ENCODE measurements at places on chromosomes 7 and 10.
A peak's percentile ranks its signal among the peaks of the same experiment; 100 is the strongest.

DNA sequence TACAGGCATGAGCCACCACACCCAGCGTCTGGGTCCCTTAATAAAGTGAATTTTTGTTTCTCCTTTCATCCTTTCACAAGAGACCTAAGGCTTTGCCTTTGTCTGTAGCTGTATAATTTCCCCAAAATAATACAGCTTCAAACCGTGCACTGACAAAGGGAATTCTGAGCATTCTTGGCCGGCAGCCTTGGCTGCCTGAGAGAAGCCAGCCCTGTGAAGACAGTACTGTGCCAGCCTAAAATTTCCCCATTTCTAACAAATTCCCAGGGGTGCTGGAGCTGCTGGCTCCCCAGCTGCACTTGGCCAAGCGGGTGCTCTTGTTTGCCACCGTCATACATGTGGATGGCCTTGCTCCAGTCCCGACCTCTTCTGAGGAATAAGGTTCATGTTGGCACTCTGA, 106.2 kb downstream of the ZMYND11 start:
- no peak for DNase-seq

GRCh38 chr7:332646-333392, 42.8 kb downstream of the FOXL3 start:
- DNase-seq: peak; percentile 56

DNA sequence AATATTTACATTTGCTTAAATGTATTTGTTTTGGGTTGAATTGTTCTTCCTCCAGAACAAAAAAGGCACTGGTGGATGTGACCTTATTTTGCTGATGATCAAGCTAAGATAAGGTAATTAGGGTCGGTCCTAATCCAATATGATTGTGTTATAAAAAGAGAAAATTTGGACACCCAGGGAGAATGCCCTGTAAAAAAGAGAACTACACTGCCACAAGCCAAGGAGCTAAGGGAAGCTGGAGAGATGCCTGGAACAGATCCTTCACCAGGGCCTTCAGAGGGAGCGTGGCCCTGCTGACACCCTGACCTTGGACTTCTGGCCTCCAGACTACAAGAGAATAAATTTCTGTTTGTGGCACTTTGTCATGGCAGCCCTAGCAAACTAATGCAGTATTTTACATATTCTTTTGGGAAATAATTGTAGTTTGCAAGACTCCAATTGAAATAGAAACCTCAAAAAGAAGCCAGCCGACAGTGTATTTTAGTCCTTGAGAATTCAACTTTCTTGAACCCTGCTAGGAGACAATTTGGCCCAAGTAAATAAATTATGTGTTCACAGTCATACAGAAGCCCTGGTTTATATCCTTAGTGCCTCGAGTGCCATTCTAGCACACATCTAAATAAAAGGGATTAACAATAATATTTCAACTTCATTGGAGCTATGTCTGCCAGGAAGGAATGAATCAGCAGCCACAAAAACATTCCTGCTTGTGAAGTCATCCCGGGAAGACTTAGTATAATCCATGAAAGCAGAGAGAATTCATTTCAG, 164.6 kb downstream of the PKD1L1 start:
- DNase-seq: no peak

DNA sequence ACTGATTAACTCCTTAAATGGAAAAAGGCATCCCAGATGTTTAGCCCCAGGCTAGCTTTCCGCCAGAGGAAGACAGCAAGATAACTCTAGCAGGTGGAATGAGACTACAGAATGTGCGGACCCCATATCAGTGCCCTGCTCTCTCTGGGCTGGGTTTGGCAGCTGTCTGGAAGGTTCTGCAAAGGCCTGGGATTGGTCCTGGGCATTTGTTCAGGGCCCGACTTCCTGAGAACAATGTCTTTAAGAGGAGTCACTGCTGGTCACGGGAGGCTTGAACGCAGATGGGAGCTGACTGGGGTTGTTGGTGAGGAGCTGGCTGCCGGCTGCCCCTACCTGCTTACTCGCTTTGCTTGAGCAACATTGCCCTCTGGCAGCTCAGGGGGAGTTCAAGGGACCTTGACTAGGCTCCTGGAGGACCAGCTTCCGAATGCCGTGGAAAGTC, 130.6 kb upstream of the BTBD16 start:
- DNase-seq: no peak

GRCh38 chr7:133354546-133355324, 101.9 kb downstream of the EXOC4 start:
- DNase-seq: no peak

DNA sequence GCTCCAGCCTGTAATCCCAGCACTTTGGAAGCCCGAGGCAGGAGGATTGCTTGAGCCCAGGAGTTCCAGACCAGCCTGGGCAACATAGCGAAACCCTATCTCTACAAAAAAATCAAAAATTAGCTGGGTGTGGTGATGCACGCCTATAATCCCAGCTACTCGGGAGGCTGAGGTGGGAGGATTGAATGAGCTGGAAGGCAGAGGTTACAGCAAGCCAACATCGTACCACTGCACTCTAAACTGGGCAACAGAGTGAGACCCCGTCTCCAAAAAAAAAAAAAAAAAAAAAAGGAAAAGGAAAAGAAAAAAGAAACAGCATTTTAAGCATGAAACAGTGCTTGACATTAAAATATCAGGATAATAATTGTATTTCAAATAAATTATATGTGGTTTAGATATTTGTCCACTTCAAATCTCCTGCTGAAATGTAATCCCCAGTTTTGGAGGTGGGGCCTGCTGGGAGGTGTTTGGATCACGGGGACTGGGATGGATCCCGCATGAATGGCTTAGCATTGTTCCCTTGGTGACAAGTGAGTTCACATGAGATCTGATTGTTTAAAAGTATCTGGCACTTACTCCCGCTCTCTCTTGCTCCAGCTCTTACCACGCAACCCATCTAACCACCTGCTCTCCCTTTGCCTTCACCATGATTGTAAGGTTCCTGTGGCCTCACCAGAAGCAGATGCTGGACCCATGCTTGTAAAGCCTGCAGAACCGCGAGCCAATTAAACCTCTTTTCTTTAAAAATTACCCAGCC, 103.4 kb downstream of the SRPK2 start:
- DNase-seq: no peak

- DNase-seq: no peak
Measured at GRCh38 chr10:88063861-88064557, 200.6 kb downstream of the PTEN start.

GRCh38 chr7:3039787-3040186, 3.9 kb downstream of the CARD11 start:
- no peak for DNase-seq

DNA sequence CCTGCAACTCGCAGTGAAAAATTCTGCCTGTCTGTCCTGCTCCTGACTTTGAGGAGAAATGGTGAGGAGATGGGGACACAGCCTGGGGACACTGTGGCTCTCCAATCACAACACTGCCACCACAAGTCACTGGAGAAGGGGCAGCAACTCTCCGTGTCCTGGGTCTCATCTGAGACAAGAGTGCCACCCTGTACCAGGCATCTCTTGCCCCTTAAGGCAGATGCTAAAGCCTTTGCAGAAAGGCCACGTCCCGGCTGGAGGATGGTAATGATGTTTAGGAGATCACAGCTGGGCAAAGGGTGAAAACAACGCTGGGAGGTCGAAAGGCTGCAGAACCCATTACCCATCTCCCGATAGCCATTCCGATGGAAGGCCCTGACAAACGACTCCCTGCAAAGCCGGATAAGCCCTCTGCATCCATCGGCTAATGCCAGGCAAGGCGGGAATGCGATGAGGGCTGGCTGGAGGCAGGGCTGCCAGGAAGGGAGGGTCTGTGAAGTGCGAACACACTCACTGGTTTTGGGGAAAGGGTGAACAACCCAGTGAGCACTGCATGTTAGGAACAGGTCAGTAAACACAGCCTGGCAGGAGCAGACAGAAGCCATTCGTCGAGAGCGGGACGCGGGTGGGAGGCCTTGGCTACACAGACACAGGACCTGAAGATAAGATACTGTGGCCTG, 190.8 kb downstream of the ADARB2 start:
- DNase-seq: no peak

- no peak for DNase-seq
Measured at GRCh38 chr7:50721160-50721559, 61.5 kb downstream of the GRB10 start.

Measured in NCI-H2107 (cell line).